ENCODE measurements at places on chromosomes 7 and 10.

GRCh38 chr7:69283421-69283820 is 314.9 kb upstream of the AUTS2 start:
- DNase-seq, result no peak

DNA sequence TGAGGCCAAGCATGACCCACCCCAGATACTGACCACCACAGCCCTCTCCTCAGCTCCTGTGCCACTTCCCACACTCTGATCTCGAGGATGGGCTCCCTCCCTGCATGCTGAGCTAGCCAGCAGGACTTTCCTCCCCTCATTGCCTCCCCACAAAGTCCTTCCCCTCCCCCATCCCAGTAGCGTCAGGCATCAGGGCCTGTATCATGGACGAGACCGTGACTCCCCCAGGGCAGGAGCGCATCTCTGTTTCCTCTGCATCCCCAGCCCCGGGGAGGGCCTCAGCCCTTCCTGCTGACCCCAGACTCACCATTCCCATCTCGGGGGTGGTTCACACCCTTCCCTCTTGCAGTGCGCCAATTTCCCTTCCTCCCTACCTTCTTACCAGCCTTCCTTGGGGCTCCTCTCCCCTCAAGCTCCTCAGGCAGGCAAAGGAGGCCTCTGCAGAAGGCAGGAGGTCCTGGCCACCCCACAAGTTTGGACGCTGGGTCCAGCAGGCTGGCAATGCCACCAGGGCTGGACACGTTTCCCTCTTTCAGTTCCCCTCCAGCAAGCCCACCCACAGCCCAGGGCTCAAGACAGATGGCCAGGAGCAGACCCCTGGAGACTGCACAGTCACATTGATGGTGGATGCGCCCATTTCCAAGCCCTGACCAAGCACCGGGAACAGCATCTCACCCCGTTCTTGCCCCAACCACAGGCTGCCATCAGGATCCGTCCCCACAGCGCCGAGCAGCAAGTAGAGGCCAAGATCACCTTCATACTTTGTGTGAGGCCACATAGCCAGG is 36.5 kb downstream of the GRID1 start:
- DNase-seq, result no peak

DNA sequence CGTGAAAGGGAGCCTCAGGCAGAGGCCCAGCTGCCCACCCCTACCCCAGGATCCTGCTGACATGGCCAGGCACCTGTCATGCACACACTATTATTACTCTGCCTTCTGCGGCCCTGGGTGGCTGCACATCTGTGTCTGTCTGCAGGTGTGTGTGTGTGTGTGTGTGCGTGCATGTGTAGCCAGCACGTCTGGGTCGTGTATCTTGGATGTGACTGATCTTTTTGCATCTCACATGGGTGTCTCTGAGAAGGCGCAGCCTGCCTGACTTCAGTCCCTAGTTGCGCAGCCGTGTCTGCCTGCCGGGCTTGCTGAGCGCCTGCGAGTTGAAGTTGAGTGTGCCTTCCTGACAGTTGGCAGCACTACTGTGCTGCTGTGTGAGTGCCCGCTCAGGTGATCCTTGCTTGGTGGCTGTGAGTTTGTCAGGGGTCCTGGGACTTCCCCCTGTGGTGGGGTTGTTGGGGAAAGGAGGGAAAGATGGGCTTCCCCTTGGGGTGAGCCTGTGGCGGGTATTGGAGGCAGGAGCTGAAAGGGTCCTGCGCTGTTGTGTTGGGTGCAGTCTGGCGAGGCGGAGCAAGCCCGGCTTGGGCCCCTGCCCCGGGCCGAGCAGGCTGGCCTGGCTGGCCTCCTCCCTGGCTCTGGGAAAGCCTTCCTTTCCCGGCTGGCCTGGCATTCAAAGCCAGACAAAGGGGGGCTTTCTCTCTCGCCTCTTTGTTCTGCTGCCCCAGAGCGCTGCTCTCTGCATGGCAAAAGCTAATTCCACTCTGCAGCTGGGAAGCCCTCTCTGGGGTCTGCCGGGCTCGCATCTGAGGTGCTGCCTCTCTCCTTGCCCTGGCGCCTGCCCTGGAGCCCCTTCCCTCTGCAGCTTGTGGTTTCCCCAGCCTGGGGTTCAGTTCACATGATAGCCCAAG is 4.9 kb downstream of the TRIM8 start:
- no peak for DNase-seq

DNA sequence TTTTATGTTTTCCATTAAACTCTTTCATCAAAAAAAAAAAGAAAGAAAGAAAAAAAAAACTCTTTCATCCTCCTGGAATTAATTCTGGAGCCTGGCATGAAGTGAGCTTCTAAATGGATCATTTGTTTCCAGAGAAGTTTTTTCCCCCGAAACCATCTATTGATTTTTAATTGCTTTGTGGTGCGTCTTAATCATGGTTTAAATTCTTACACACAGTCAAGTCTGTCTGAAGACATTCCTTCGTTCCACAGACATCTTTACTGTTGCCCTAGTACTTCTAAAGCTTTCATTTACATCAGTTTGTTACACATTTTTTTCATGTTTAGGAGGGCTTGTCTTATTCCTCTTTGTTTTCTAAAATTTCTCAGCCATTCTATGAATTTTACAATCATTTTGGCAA is 493.4 kb upstream of the FOXK1 start:
- DNase-seq, result no peak

GRCh38 chr7:100366411-100367250 is 6.7 kb upstream of the PILRA start:
- DNase-seq, result no peak

DNA sequence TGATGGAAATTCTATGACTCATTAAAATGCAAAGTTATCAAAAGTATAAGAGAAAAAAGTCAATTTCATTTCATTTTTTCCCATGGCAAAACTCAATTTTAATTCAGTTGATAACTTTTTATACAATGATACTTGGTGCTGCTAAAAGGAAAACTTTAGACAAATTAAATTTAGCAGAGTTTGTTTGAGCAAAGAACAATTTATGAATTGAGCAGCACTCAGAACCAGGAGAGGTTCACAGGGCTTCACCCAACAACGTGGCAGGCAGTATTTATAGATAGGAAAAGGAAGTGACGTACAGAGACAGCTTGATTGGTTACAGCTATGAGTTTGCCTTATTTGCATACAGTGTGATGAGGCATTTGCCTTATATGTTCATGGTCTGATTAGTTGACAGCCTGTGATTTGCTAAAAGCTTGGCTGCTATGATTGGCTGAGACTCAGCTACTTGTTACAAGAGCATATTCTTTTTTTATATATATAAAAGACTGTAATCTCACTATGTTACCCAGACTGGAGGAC is 157.2 kb upstream of the CELF2 start:
- DNase-seq, result no peak

- no peak for DNase-seq
Observed at GRCh38 chr10:557792-558328, 131.6 kb downstream of the DIP2C start.

DNA sequence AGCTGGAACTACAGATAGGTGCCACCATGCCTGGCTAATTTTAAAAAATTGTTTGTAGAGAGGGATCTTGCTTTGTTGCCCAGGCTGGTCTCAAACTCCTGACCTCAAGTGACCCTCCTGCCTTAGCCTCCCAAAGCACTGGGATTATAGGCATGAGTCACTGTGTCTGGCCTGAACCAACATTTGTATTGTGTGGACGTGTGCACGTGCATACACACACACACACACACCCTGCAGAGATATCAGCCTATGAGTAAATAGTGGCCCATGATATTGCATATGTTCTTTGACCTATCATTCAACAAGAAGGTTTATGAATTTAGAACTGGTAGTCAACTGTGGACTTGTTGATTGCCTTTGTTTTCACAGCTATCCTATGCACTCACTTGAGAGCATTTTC is 161.6 kb downstream of the BAMBI start:
- no peak for DNase-seq

GRCh38 chr10:86203162-86203905 is 163.3 kb downstream of the GRID1 start:
- DNase-seq, result no peak

DNA sequence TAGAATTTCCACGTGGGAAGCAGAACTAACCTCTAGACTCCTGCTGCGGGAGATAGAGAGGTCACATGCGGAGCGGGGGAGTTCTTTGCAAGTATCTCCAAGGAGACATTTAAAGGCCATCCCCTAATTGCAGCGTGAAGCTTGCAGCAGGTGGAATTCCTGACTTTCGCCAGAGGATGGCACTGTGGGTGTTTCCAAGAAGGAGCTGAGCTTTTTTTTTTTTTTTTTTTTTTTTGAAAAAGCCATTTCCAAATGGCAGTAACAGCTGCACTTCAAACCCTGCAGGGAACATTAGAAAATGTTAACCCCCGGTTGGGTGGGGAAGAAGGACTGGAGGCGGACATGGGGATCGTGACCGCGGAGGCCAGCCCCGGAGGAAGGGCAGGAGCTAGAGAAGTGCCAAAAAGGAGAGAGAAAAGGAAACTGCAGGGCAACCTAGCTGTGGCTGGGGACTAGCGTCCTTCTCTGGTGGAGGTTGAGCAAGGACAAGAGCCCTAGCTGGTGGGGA is 487.7 kb downstream of the TYW1 start:
- no peak for DNase-seq

GRCh38 chr10:32446536-32447406 is 831 bp downstream of the CCDC7 start:
- DNase-seq, result no peak

DNA sequence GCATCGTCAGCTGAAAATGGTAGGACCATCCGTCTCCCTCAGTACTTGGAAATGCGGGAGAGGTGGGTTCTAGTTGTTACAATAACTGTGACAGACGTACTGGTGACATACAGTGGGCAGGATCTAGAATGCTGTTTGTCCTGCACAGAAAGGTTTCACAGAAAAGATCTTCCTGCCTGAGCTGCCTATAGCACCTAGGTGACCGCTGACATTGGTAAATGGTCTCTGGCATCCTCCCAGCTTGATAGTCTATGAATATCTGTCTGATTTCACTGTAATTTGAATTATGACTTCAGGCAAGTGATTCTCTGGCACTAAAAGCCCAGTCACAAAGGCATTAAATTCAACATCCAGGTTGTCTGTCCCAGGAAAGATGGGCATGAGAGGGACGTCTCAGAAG is 38.2 kb upstream of the CCDC3 start:
- DNase-seq, result no peak

DNA sequence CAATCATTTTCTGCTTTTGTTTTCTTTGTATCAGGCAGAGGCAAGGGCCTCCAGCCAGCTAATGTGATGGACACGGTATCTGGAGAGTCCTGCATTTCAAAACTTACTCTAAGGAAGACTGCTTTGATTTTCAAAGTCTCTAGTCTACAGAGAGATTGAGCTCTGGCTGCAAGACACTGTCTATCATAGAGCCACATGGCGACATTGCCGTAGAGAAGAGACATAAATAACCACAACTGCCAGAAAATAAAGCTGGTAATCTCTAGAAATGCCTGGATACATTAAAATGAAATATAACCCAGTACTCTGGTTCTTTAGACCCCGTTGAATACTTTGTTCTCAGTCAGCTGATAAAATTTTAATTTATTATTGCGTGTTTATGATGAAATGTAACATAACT is 90.8 kb downstream of the OTUD1 start:
- DNase-seq, result no peak

GRCh38 chr10:1358860-1359625 is 302.9 kb downstream of the WDR37 start:
- no peak for DNase-seq

DNA sequence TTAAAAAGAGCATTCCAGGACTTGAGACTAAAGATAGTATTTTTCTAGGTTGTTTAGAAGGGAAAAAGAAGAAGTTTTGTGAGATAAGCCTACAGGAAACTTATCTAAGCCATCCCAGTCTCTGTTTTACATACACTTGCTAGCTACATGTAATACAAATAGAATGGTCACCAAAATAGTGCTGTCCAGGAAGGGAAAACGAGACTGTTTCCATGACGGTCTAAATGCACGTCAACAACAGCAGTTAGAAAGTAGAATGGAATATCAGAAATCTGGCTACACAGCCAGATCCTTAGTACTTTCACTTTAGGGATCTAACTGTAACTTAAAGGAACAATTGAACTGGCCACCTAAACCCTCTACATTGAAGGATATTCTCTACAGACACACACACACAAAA is 117.6 kb downstream of the TSPAN12 start:
- no peak for DNase-seq

DNA sequence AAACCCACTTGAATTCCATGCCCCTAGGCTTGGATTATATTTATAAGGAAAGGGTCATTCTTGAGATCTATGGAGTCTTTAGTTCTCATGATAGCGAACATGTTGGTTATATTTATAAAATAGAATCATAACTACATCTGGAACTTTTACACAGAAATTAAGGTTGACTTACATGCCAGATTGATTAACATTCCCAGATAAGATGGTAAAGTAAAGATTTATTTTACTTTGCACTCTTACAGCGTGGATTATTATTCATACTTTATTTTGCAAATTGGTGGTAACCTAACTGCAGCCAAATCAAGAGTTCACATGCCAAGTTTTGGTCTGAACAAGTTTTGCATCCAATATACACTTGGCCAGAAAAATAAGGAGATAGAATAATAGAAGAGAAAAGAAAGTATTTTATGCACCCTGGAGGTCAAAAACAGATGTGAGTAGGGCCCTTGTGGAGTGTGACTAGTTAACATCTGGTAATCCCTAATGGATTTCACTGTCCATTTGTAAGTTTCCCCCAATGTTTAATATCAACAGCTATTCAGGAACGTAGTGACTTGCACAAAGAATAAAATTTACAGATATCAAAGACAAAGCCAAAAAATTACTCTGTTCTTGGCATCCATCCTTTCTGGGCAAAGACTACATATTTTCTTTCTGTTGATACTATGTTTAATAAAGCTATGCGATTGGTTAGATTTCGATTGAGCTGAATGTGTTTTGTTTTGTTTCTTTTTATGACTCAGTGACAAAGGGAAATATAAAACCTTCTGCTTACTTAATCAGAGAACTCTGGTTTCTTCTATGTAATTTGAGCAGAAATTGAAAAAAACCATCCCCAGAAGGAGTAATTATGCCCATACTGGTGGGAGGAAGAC is 10.1 kb upstream of the TMEM26 start:
- no peak for DNase-seq

DNA sequence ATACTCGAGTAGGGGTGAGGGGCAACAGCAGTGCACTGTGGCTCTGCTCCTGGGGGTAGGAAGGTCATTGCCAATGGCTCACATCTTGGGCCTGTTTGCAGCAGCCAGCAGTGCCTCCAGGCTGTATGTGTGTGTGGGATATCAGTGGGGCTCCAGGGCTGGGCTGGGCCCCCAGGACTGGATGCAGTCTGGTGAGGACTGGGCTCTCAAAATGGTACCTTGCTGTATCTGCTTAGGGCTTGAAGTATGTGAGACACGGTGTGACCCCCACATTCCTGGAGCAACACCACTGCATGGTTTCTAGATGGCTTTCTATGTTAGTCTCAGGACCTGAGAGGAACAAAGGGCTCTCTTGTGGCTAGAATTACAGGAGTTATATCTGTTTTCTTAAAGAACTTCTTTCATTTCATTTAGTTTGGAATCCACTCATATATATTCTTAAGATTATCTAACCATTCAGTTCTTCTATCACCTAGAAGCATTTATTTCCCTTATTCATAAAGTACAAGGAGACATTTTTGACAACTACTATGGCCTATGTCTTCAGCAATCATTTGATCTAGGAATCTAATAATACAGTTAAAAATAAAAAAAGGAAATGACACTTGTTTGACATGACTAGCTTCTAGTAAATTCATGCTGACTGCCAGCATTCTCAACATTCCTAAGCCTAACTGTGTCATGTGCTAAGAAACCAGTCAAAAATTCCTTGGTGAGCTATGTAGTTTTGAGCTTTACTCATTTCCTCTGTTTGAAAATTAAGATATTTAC is 443.2 kb upstream of the SEMA3A start:
- no peak for DNase-seq

- no peak for DNase-seq
Observed at GRCh38 chr7:31640381-31640780, 46.6 kb upstream of the PPP1R17 start.

All from stimulated activated CD8-positive, alpha-beta memory T cell treated with anti-CD3 and anti-CD28 coated beads, Interleukin-15, amount 100 ng/mL, for 4 hours (primary cell).